A673 (cell line): ENCODE measurements at places on chromosomes 6 and 20.

- DNase-seq: no peak
These were observed 59.9 kb downstream of the SLC22A2 start for GRCh38 chr6:160198606-160199211.

DNA sequence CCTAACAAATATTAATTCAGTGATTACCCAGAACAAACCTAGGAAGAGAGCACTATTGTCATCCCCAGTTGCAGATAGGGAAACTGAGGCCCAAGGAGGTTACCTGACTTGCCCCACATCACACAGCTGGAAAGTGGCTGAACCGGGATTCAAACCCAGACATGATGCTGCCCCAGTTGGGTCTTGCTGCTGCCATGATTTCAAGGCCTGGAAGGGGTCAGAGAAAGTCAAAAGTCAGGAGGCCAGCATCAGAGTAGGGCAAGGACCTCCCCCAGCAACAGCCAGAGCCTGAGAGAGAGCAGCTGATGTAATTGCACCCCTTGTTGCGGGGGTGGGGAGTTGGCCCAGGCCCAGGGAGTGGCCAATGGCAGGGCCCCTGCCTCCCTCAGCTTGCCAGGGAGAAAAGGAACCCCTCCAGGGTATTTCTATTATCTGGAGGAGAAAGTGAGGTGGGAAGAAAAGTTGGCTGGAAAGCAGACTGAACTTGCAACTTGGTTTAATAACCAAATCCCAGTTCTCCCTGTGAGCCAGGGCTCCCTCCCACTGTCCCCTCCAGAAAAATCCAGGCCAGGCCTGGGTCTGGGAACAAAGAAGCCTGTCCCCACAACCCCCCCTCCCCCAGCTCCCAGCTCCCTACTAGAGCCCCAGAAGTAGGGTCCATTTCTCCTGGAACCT is 83.6 kb downstream of the MRPL14 start:
- no peak for DNase-seq

DNA sequence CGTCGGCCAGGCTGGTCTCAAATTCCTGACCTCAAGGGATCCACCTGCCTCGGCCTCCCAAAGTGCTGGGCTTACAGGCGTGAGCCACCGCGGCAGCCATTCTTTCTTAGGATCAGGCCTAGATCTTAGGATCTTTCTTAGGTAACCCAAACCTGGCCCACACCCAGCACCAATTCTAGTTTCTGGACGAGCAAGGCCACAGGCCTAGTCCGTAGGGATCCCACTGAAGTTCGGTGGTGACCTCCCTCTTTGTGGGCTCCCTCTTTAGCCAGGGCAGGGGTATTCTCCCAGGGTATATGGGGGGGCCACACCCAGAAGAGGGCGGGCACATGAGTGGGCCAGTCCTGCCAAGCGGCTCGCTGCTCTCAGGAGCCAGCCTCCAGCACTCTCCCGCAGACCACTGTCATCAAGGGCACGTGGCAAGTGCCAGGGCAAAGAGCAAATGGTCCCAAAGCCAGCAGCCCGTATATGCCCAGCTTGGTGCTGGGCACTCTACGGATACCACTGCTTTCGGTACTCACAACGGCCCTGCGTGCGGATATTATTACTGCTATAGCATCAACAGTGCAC is 6.5 kb downstream of the PXDC1 start:
- DNase-seq: no peak

GRCh38 chr20:32474009-32474716 is 111.0 kb downstream of the NOL4L start:
- no peak for DNase-seq

- no peak for DNase-seq
These were observed 101.4 kb downstream of the LRRC1 start for GRCh38 chr6:53896196-53896595.

DNA sequence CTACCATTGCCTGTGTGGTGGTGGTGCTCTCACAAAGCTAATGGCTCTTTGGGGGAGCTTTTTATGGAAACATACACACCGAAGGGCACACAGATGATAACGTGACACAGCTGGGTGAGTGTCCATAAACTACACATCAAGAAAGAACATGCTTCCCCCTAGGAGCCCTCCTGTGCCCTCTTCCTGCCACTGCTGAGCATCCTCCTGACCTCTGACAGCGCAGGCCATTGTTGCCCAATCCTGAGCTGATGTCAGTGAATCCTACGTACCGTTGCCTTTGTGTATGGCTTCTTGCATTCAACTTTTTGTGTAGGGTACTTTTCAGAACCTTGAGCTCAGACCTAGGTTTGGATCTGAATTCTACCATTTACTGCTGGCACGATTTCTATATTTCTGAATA is 65.8 kb upstream of the SLC22A1 start:
- DNase-seq: no peak

DNA sequence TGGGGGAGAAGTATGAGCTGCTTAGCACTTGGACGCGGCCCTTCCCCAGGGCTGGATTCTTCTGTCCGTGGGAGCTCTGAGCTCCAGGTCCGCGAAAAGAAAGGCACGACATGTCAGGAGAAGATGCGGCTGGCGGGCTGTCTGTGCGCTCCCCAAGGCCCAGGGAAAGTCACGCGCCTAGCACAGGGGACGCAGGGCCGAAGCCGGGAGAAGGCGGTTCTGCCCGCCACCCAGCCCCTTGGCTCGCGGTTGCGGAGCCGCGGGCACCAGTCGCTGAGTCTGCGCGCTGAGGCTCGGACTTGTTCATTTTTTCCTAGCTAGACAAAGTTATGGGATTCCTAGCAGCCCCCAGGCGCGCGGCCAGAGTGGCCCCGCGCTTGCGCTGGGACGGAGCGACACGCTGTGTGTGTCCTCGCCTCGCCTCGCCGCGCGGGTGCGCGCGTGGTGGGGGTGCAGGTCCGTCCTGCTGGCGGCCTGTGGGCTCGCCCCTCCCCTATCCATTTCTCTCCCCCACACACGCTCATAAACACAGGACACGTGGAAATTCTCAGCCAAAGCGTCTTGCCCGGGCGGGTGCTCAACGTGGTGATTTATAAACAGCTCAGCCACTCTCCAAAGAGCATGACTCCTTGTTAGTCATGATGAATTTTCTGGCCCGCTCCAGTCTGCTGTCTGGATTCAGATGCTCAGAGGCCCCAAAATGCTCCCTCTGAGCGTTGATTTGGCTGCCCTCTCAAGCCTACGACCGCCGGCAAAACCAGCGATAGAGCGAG is 1.9 kb upstream of the POU3F2 start:
- peak; percentile 43 for DNase-seq

DNA sequence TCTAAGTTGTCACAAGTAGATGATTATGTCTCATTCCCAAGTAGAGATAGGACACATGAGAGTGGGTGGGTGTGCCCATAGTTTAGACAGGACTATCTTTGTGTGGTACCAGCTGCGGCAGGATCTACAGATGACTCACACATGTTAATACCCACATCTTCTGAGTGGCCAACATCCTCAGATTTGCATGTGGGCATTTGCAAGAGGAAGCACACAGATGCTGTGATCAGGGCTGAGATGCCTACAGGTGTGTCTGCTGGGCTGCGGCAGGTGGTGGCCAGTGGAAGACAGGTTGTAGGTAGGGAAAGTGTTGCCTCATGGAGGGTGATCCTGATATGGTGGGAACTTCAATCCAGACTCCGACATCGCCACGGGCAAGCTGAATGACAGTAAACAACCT is 50.8 kb downstream of the UTRN start:
- DNase-seq: no peak

- no peak for DNase-seq
These were observed 410.2 kb downstream of the CDC5L start for GRCh38 chr6:44797746-44798145.

GRCh38 chr20:23605867-23606651 is at the start of gene CST9:
Gene CST9 (minus strand): TSS chr20:23605917. CDS start chr20:23605864, 53 bp downstream.
- DNase-seq: no peak

DNA sequence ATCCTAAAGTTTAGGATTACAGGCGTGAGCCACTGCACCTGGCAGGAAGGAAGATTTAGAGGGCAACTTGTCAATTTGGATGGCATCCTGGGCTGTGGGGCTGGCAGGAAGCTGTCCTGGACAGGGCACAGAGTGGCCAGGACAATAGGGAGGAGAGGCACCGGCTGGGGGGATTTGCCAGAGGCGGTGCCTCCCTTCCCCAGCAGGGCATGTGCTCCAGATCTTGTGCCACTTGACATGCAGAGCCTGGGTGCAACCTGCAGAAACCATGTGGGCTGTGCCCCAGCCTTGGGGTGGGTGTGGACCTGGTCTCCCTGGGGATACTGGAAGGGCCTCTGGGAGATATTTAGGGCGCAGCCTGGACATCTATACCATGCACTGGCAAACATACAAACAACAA is 58.6 kb upstream of the EEF1A1 start:
- no peak for DNase-seq

GRCh38 chr6:63572747-63573075 is 431 bp downstream of the LOC128125822 start:
- no peak for DNase-seq

DNA sequence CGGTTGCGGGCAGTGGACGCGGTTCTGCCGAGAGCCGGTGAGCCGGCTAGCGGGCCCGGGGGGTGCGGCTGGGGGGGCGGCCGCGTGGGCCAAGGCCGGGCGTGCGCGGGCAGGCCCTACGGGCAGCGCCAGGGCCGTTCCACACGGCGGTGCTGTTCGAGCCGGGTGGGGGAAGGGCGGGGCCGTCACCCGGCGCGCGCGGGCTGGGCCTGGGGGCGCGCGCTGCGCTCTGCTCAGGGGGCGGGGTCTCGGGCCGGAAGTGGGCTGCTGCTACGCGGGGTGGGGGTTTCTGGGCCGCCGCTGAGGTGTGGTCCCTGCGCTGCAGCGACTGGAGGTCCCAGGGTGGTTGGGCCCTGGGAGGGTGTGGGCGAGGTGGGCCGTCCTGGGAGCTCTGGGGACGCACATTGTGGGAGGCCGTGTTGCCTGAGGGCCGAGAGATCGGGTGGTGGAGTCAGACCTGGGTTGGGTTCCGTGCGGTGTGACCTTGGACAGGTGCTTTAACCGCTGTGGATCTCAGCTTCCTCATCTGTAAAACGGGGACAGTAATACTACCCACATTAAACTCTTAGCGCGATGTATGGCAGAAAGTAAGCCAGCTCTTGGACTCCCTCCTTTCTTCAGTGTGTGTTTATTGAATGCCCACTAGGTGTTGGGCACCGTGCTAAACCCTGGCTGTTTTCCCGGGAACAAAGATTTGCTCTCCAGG is 391 bp downstream of the MAPRE1 start:
- peak; percentile 79 for DNase-seq
